Activated CD8-positive, alpha-beta memory T cell treated with anti-CD3 and anti-CD28 coated beads for 1 hour (primary cell): ENCODE measurements at places on chromosomes 11 and 22.

DNA sequence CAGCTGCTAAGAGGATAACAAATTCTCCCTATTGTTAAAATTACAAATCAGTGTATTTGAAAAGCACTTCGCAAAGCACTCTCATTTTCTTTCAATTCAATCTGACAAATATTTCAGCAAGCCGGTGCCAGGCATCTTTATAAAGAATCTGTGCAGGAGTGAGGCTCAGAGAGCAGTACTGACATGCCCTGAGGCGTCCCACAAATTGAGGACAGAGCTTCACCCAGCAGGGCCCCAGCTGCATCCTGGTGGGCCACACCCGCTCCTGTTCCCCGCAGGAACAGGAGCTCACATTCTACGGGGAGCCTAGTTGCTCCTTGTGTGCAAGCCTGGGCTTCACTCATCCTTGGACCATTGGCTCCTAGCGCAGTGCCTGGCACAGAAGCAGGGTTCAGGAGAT, 60.9 kb upstream of the EIF3D start:
- DNase-seq: no peak

GRCh38 chr22:36808721-36809344, 8.0 kb downstream of the PVALB start:
- no peak for DNase-seq

DNA sequence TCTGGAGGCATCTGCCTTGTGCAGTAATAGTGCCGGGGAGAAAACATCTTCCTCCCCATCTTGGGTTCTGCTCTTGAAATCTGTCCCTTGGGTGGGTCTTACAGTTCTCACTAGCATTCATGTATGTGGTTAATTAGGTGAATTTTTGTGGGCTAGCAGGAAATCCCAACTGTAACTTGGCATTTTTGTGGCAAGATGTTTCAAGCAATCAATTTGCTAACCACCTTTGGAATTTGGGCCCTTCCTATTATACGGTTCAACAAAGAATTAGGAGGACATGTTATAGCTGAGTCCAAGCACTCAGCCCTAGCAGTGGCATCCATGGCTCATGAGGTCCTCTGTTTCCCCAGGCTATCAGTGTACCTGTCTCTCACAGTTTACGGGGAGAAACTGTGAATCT, 89.1 kb upstream of the MTNR1B start:
- DNase-seq: no peak

DNA sequence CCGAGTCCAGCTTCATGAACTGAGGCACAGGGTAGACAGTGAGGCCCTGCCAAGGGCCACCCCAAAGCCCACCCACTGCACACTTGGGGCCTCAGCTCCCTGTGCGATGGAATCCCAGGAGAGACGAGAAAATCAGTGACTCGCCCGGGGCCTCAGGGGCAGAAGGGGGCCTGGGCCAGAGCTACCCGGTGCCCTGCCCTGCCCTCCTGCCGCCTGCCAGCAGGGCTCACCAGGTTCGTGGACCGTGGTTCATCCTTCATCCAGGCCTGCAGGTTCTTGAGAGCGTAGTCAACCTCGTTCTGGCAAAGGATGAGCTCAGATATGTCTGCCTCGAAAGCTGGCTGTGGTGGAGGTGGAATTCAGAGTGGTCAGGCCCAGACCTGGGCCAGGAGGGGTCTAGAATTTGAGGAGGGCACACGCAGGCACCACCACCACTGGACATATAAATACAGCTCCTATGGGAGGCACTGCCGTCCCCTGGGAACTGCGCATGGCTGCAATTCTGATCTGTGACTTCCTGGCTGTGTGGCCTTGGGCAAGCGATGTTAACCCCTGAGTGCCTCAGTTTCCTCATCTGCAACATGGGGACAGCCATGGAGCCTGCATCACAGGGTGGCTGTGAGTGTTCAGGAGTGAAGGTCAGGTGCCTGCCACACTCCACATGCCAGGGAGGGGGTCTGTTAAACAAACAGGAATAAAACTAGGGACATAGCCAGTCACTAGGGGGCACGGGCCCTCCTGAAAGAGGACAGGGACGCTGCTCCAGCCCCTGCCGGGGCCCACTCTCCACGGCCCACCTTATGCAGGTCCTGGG, 7.5 kb downstream of the ALDH3B2 start:
- DNase-seq: no peak

DNA sequence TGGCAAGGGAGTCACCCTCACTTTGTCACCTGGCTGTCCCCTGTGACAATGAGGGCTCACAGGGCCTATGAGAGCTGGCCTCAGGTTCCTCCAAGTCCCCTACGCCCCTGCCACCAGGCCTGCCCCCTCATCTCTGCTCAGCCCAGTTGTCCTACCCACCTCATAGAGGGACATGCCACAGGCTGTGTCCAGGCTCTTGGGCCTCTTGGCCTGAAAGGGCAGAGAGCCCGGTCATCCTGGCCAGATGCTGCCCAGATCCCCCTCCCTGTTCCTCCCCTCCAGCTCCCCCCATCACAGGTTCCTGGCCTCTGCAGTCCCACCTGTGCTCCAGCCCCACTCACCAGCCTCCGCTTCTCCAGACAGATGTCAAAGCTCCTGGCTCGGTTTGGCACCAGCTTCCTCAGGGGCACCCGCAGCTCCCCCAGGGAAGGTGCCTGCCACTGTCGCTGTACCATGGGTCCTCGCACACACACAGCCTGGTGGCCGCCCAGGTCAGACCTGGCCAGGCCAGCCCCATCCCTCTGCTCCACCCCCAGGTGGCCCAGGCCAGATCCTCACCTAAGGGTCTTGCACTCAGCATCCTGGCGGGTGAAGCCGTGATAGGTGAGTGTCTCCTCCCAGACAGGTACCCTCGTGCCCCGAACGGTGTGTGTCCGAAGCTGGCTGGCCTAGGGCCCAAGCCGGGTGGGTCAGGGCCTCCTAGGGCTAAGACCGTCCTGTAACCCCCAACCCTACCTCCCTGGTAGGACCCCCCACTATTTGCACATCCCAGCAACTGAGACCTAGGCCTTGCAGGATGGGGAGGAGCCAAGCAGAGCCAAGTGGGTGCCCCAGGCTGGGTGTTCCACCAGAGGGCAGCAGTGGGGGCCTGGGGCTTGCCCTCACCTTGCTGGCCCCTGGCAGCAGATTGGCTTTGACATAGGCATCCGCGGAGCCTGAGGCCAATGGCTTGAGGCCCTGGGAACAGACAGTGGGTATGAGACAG, 8.3 kb downstream of the NDUFV1 start:
- DNase-seq: no peak

GRCh38 chr11:75371949-75372876, 20.8 kb upstream of the ARRB1 start:
- DNase-seq: no peak

GRCh38 chr11:73160005-73160760, 18.1 kb upstream of the FCHSD2 start:
- DNase-seq: no peak

DNA sequence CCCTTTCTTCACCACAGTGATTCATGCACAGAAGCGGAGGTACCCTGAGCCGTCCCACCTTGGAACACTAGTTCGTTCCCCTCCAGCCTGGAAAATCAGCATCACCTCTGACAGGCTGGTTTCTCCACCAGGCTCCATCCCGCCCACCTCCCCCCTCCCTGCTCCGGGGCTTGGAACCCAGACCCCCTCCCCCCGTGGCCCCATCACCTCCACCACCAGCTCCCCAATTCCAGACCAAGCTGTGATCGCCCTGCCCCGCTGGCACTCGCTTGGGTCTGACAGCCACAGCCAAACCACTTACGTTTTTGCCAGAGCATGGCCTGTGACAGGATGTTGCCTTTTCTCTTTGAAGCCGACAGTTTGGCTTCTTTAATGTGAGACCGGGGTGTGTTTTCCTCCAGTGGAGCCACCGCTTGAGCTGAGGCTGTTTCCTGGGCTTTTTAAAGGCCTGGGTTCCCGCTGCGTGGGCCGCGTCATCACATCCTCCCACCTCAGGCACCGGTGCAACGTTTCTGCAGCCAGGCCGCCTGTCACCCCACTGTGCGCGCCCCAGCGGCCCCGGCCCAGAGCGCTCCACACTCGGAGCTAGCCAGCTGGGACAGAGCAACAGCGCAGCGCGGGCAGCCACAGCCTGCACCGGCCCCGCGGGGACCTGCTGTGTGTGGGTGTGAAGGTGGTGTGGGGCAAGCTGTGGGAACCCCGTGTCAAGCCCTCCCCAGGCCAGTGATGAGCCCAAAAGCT, at the start of gene POU2AF1:
Gene POU2AF1, minus strand, starts transcription at position 415 of the 741 bp plus-strand sequence. Its CDS starts 98 bp downstream, at position 317.
- peak; percentile 31 for DNase-seq

GRCh38 chr11:129894278-129895125, 876 bp downstream of the NFRKB start:
- no peak for DNase-seq
